ENCODE measurements at places on chromosomes 5 and 9.

DNA sequence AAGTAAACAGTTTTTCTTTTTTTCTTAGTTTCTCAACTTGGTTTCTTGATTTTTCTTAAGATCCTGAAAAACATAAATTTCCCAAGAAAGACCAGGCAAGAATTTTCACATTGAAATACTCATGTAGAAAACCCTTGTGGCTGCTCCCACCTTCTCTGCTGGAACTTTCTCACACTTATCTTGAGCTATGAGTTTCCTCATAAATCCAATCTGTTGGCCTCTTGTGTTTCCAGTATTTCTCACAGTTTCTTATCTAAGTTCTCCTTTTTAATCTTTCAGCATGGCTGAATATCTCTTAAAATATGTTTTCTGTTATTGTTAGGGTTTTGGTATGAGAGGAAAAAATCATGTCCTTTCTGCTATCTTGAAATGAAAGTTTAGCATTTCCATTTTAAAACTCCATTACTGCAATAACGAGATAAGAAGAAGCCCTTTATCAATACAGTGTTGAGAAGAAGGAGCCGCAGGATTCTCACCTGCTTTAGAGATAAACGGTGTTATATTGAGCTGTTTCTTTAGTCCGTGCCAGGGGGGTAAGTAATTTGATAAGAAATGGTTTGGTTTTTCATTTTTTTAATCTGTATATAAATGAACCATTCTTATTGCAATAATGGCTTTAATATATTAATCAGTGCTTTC, 89.3 kb downstream of the ALDH1A1 start:
- DNase-seq = no peak

DNA sequence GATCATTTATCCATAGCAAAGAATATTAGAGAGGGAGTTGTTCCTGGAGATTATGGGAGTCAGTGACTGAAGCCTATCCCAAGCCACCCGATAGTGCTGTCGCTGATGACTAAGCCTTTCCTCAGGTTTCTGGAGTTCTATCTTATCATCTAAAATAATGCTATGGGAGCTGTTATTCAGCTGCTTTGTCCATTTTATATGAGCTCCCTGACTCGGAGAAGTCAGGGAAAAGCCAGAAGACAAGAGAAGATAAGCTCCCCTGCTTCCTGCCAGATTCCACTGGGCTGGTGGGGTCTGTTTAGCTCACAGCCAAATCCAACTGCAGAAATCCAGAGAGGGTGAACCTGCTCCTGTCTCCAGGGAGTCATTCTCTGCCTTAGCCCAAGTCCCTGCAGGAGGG, 148.2 kb downstream of the DROSHA start:
- DNase-seq = no peak

DNA sequence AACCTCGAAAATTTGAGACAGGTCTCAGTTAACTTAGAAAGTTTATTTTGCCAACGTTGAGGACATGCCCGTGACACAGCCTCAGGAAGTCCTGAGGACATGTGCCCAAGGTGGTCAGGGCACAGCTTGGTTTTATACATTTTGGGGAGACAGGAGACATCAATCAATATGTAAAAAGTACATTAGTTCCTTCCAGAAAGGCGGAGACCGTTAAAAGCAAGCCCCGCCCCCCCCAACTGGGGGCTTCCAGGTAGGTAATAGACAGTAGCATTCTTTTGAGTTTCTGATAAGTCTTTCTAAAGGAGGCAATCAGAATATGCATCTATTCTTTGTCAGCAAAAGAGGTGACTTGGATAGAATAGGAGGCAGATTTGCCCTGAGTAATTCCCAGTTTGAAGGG, 599 bp upstream of the MOCS2 start:
- DNase-seq = no peak

GRCh38 chr5:91311697-91312501, 71.2 kb downstream of the ARRDC3 start:
- peak; percentile 71 for DNase-seq

DNA sequence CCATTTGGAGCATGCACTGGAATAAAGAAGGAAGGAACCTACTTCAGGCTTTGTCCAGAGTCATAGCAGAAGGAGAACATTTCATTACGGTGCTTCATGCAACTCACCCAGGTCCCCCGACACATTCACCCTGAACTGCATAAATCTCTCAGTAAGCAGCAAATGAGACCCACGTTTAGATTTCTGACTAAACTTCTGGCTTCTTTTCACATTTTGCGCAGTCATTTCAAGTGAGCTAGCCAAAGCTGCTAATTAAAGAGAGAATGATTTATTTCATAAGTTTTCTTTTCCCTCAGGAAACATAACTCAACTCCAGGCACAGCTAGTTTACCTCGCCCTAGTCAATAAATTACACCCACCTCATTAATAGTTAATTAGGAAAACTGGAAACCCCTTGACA, 88.6 kb upstream of the GAS1 start:
- DNase-seq = no peak

DNA sequence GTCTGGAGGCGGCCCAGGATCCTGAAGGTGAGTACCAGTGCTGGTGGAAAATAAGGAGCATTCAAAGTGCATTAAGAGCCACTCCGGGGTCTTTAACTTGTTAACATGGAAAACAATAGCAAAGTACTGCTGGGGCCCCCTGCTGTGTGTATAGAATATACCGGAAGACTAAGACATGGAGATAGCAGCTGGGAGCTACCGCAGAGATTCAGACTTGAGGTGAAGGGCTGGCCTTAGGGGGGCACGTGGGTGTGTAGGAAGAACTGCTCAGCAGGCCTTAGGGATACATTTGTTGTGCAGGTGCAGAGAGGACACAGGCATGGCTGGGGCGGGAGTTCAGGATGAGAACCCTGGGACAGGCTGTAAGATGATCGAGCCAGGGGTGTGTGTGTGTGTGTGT, 1.2 kb upstream of the DMRT1 start:
- DNase-seq = no peak

DNA sequence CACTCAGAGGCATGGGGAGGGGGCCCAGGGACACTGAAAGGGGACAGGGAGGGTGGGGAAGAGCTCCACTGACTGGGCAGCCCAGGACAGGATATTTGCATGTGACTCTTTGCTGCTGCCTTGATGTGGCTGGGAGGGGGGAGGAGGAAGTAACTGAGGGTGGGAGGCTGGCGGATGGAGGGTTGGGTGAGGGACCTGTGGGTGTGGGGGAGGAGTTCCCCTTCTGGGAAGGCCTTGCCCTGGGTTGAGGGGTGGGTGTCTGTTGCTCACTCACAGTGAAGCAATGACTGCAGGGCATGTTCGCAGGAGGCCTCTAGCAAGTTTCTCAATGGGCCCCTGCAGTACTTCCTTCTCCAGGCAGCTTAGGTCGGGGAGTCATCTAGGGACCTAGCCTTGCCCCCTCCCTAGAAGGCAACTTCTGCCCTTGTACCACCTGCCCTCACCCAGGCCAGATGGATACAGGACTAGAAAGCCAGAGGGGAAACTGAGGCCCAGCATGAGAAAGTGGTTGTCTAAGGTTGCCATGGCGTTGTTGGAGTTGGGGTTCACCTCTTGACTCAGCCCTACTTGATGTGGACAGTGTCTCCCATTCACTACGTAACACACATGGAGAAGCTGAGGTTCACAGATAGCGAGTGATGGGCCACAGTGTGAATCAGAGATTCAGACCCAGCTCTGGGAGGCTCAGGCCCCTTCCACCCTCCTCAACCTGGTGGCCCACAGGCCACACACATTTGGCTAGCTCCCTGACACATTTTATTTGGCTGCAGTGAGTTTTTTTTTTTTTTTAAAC, 3.0 kb downstream of the GRK6 start:
- DNase-seq = peak; percentile 72

- DNase-seq = no peak
Measured at GRCh38 chr5:111755942-111756381, 1.0 kb downstream of the NREP start.

DNA sequence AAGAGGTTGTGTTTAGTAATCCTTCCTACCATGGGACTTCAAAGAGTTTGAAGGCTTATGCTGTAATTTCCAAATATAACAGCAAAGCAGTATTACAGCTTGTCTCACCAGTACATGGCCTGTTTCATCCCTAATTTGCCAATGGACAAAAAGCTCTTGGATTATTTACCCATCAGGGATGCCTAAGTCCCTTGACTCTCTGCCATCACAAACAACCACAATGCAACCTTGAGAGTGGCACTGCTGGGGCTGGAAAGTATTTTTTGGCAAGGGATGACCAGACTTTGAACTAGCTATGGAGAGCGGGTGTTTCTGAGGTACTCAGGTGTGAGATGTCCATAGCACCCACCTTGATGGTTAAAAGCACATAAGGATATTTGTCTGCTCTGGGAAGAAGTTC, 9.1 kb downstream of the MAMDC2 start:
- no peak for DNase-seq

DNA sequence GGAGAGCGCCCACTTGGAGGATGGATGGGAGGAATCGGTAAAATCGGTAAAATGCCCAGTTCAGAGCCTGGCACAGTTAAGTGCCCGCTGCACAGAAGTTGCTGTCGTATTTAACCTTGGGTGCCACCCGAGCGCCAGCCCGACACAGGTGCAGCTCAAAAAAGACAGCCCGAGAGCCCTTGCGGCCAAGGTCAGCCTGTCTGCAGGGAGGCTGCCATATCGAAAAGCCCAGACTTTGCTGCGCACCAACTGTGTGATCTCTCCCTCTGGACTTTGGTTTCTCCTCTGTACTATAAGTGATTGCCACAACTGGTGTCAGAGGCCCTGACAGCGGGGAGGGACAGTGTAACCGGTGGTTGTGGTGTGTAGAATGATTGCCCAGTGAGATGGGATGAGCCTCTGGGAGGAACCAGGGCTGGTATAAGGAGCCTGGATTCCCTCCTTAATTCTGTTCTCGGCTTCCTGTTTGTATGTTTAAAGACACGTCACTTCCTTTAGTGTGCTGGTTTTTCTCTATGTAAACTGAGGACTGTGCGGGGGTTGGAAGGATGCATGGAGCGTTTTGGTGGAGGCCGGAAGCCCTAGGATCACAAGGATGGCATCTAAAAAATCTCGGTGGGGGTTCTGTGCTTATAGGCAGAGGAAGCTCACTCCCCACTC, 792 bp downstream of the NTMT1 start:
- no peak for DNase-seq

GRCh38 chr5:14413331-14413750, 168.3 kb upstream of the OTULINL start:
- no peak for DNase-seq

DNA sequence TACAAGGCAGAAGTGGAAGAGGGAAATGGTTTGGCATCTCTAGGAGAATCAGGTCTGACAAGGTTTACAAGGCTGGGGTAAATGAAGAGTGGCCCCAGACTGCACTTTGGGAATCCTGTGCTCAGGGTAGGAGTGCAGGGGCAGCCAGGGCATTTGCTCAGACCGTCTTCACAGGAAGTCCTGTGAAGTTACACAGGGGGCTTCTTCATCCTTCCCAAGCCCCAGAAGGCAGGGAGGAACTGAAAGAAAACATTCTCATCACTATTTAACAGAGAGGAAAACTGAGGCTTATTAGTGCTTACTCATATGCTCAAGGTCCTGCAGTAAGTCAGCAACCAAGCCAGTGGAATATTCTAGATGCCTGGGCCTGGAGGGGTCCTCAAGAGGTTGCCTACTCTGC, 80.7 kb downstream of the NRG2 start:
- no peak for DNase-seq

DNA sequence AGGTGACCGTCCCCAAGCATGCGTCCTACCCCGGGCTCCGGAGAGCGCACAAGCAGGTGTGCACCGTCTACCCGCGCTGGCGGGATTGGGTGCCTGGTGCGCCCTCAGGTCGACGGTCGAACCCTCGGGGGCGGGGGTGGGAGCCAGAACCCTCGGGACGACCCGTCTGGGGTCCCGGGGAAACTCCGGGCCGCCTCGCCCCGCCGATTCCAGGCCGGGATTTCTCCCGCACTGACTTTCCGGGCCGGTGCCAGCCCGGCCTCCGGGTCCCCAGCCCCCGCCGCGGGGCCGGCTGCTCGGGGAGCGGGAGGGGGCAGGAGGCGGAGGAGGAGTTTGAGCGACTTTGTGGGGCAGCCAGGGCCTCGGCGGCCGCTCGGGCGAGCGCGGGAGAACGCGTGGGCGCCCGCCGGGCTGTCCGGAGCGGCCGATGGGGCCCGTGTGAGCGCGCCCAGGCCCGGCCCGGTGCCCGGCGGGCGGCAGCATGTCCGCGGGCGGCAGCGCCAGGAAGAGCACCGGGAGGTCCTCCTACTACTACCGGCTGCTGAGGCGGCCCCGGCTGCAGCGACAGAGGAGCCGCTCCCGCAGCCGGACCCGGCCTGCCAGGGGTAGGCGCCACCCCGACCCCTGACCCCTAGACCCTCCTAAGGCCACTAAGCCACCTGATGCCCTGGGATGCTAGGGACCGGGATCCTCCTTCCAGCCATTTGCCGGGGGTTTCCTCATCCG, at the start of gene DAB2IP:
Gene DAB2IP, plus strand, starts transcription at position 340 of the 726 bp plus-strand sequence. Its CDS starts 142 bp downstream, at position 482.
- DNase-seq = no peak

All from GM12878 (cell line).